ENCODE measurements at places on chromosomes 4 and X.

GRCh38 chr4:169307576-169307975 lies 36.8 kb upstream of the SH3RF1 start:
- no peak for DNase-seq

DNA sequence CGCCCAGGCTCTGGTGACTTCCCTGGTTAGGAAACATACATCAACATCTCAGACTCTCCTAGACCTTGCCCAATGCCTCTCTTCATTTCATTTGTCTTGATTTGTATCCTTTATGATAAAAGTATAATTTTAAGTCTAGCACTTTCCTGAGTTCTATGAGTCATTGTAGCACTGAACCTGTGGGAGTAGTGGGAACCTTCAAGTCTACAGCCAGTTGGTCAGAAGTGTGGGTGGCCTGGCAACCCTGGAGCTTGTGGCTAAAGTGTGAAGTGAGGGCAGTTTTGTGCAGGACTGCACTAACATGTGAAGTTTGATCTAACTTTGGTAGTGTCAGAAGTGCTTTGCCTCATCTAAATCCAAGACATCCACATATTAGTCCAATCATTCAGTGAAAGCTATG lies 259.3 kb upstream of the IGFBP7 start:
- DNase-seq, result no peak

- DNase-seq, result no peak
These were observed 73.5 kb upstream of the RAP2C start for GRCh38 chrX:132292793-132293192.

DNA sequence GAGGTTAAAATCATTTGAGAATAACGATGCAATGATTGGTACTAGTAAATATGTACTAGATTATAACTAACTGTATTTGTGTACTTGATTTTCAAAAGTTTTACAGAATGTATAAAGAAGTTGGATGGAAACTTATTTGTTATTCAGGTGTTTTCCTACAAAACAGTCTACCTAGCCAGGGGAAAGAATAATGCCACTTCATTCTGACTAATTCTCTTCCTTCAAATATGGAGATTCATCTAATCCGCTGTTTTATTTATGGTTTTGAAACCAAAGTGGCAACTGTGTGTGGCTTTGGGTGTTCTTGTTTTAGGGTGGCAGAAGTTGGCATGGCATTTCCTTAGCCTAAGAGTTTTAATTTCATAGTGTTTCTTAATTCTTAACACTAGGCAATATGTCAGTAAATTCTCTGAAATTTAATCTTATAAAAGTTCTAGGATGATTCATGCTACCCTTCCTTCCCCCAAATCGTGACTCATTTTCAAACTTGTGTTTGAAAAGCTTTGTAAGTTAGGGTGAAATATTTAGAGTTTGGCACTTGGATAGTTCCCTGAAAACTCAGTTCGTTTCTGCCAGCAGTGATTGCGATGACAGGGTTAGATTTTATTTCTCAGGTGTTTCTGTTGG lies 62.6 kb downstream of the DCLK2 start:
- DNase-seq, result no peak

- DNase-seq, result no peak
These were observed 890 bp upstream of the FREM3 start for GRCh38 chr4:143701365-143701764.

GRCh38 chr4:7201420-7202305 lies 9.3 kb downstream of the SORCS2 start:
- DNase-seq, result no peak

DNA sequence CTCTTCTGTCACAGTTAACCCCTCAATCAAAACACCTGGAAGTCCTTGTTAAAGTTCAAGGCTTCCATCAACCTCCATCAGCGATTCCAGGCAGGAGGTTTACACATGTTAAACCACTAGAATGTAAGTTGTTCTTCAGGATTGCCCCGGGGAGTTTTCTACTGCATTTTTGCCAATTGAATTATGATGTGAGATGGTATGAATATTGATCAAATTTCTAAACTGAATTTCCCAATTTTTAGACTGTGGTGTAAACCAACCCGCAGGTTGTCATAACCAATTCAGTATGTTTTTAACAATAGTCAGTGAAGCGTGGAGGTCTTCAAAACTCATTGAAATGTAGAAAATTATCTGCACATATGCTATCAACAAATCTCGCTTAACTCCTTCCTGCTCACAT lies 21.2 kb upstream of the TENM3 start:
- no peak for DNase-seq

DNA sequence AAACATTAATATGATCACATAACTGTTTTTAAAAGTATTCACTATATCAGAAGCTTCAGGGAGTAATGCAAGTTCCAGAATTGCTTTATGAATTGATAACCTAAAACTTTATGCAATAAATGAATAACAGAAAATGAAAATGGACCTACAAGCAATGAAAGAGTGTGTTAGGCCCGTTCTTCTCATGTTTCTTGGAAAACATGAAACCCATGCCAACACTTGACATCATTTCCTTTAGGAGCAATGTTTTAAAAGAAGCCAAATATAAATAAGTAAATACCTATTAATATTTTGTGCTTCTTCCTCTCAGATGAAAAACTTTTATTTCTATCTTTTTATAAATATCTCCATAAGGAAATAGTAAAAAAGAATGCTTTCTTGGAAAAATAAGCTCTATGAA lies 123.0 kb upstream of the GALNT7 start:
- no peak for DNase-seq

GRCh38 chr4:139154538-139154937 lies 22.5 kb downstream of the ELF2 start:
- DNase-seq, result no peak

DNA sequence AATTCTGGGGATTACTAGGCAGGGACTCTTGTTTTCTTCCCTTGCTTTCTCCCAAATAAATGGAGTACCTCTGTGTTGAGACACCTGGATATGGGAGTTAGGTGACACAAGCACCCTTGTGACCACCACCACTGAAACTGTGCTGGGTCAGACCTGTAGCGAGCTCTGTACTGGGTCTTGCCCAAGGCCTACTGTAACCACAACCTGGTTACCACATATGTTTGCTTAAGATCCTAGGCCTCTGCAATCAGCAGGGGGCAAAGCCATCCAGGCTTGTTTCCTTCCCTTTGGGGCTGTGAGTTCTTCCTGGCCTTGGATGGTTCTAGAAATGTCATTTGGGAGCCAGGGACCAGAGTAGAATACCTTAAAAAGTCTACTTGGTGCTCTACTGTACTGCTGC lies 49.4 kb downstream of the LPAR4 start:
- DNase-seq, result no peak

DNA sequence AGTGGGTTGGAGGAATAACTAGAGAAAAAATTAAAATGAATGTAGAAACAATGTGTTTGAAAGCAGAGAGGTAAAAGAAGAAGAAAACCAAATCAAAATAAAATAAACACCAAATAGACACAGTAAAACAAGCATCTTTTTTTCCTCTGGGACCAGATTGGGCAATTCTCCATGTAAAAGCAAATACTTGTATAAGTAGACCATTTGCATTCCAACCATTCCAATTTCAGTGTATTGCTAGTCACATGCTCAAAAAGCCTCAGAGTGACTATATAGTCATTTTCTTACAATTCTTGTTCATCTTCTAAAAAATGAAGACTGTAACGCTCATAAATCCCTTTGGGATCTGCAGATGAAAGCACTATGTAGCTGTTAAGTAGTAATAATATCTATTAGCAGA lies 969.5 kb downstream of the PCDH18 start:
- no peak for DNase-seq

- DNase-seq, result no peak
These were observed 262.5 kb downstream of the BCOR start for GRCh38 chrX:39835241-39835640.

- no peak for DNase-seq
These were observed 43.4 kb downstream of the IDS start for GRCh38 chrX:149461746-149462145.

DNA sequence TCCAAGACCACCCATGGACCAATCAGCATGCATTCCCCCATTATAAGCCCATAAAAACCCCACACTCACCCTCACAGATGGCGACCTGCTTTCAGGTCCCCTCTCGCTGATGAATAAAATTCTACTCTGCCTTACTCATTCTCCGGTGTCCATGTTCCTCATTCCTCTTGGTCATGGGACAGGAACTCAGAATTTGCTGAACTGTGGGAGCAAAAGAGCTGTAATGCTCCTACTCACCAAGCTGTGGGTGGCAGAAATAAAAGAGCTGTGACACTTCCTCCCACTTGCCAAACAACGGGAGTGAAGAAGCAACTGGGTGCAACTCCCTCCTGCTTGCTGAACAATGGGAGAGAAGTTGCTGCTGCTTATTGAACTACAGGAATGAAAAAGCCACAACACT lies 168.5 kb upstream of the PCDH18 start:
- no peak for DNase-seq

DNA sequence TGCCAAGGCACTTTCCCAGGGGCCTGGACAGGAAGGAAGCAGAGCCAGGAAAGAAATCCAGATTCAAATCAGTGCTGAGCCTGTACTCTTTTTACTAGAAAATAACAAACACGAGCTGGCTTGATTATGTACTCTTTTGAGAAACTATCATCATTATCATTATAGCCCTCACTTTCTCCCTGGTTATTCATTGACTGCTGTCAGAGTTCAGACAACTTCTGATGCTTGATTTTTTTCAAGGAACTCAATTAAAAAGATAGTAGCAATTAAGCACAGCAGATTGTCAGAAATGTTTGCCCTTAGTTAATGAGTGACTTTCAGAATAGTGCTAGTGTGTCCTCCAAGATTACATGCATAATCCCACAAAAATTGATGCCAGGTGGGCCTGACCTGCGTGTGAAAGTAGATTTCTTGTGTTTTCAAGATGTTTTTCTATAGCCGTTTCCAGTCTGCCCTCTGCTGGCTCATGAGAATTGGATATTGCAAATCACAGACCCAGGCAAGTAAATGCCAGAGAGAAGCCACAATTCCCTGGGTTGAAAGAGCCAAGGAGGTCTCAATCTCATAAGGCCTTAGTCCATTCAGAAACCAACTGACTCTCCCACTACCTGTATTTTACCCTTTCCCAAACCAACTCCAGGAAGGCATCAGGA lies 14.3 kb upstream of the PNPLA4 start:
- no peak for DNase-seq

- no peak for DNase-seq
These were observed 24.4 kb upstream of the FAM47B start for GRCh38 chrX:34918091-34918736.

GRCh38 chr4:138269175-138269574 lies 27.0 kb upstream of the SLC7A11 start:
- DNase-seq, result no peak

- no peak for DNase-seq
These were observed 1409.9 kb upstream of the PCDH7 start for GRCh38 chr4:29310252-29310651.

DNA sequence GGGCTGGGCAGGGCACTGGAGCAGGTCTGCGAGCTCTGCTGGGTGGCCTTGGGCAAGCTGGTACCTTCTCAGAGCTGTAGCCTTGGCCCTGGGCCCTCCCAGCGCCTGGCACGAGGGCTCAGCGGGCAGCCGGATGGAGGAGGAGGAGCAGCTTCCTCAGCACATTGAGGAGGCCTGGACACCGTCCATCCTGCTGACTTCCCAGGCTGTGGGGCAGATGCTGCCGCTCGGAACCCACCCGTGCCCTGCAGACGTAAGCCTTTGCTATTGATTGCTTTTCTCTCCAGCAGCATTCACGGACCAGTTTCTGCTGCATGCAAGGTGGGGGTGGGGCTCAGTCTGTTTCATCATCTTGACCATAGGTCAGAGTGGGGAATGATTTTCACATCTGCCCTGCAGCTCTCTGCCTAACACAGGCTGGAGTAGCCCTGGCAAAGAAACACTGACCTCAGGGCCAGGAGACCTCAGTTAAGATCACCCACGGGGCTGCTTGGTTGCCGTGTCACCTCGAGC lies 80.7 kb upstream of the PSAPL1 start:
- no peak for DNase-seq
